ENCODE measurements at places on chromosomes 2 and 18. TPM values are rescaled to one million over a fixed set of nuclear protein-coding genes. Genes with fewer than 3 reads are reported as not detected.

IL37 gene
- not detected for total RNA-seq

CABYR gene
- total RNA-seq: 4.5 TPM

GRCh38 chr2:183134016-183134415 lies 9.8 kb downstream of the NUP35 start:
- no peaks in the 10 kb centered on the region for H3K36me3 ChIP-seq
- no peak for DNase-seq
- H3K27me3 ChIP-seq: no peaks in the 10 kb centered on the region
- no peak overlapping the region for H3K4me3 ChIP-seq
- H3K27ac ChIP-seq: no peak overlapping the region

DNA sequence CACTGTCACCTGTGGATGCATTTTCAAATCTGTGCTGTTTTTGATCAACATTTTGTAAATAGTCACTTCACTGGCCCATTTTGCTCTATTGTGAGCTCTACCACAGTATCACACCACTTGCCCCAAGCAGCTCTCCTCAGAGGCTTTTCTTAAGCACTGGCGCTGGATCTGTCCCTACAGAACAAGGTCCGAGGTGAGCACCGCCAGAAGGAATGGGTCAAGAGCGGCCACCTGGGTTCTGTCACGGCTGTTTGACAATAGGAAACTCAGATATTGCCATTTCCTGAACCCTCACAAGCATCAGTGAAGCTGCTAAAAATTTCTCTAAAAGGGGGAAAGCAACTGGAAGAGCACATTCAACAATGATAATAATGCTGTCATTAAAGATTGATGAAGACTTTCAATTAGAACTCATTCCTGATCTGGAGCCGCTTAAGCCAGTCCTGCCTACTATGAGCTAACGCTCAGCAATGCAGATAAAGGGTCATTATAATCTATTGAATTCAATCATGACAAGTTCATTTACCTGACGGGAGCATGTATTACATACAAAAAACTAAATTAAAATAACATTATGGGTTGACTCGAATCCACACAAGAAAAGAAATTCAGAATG lies 514.0 kb downstream of the GALR1 start:
- no peaks in the 10 kb centered on the region for H3K4me1 ChIP-seq
- no peaks in the 10 kb centered on the region for H3K27me3 ChIP-seq
- H3K36me3 ChIP-seq: no peaks in the 10 kb centered on the region
- DNase-seq: no peak
- H3K27ac ChIP-seq: no peak overlapping the region

Data from breast epithelium (tissue), 4 donors.